Right cardiac atrium (tissue), 5 donors: ENCODE measurements at places on chromosomes 13 and 19. TPM values are rescaled to one million over a fixed set of nuclear protein-coding genes. Genes with fewer than 3 reads are reported as not detected.

GRCh38 chr13:75934889-75935288 lies 298.8 kb downstream of the LMO7 start:
- DNase-seq: no peak

The CRLF1 gene
- total RNA-seq: 7.2 TPM

DNA sequence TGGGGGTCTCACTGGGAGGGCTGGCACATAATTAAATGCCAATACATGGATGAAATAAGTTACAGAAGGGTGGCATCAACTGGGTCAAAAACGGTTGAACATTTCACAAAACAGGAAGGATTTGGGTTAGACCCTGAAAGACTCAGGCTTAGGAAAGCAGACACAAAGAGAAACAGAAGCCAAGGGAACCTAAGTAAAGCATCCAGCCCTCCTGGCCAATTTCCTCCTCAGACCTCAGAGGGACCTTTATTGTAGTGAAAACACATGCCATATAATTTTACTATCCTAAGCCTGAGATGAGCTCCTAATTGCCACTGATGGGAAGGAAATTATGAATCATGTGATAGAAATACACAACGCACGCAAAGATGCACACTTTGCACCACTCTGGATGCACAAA lies 12.1 kb upstream of the CEACAM3 start:
- no peak for DNase-seq

The ZBTB45 gene
- 11.9 TPM for total RNA-seq

DNA sequence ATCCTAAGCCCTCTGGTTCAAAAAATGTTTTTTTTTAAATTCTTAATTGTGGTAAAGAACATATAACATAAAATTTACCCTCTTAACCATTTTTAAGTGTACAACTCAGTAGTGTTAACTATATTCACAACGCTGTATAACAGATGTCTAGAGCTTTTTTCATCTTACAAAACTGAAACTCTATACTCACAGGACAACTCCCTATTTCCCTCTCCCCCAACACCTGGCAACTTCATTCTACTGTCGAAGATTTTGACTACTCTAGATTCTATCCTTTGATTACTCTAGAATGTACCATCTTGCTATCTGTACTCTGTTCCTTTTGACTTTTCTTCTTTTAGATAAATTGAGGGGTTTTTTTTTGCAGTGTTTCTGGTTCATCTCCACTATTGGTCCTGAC lies 200.4 kb downstream of the KLF12 start:
- DNase-seq: no peak
